Neuronal stem cell (in vitro differentiated cells): ENCODE measurements at places on chromosomes 16 and 17.
A peak's percentile ranks its signal among the peaks of the same experiment; 100 is the strongest.

DNA sequence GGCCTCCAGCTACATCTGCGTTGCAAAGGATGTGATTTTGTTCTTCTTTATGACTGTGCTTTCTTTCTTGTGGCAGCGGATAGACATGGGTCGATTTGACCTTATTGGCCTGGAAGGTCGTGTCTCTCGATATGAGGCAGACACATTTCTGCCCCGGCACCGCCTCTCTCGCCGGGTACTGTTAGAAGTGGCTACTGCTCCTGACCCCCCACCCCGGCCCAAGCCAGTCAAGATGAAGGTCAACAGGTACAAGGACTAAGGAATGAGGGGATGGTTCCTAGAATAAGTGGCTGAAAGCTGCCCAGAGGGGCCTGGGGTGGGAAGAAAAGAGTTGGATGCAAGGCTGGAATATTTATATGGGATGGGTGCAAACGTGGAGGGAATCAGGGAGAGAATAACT lies 21.1 kb downstream of the SRCAP start:
- H3K27ac ChIP-seq = no peak overlapping the region
- no peak overlapping the region for H3K4me3 ChIP-seq
- DNase-seq = no peak
- H3K4me1 ChIP-seq = no peaks in the 10 kb centered on the region

DNA sequence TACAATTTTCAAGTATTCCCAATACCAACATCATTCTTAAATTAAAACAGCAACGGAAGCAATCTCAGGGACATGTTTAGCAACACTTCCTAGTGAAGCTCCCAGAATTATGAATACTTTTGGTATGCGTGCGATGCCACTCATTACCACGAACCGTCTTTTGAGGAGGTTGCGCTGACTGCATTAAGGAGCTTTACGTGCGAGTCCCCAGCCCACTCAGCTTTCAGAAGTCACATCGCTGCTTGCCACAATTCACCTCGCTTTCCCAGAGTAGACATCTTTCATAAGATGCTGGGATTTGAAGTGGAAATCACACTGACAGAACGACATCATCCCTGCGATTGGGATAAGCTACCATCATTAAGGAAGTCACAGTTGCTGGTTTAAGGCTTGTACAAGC lies 441.6 kb upstream of the HSBP1 start:
- no peaks in the 10 kb centered on the region for H3K27me3 ChIP-seq
- no peak for DNase-seq
- no peaks in the 10 kb centered on the region for H3K4me1 ChIP-seq
- H3K36me3 ChIP-seq = no peaks in the 10 kb centered on the region

DNA sequence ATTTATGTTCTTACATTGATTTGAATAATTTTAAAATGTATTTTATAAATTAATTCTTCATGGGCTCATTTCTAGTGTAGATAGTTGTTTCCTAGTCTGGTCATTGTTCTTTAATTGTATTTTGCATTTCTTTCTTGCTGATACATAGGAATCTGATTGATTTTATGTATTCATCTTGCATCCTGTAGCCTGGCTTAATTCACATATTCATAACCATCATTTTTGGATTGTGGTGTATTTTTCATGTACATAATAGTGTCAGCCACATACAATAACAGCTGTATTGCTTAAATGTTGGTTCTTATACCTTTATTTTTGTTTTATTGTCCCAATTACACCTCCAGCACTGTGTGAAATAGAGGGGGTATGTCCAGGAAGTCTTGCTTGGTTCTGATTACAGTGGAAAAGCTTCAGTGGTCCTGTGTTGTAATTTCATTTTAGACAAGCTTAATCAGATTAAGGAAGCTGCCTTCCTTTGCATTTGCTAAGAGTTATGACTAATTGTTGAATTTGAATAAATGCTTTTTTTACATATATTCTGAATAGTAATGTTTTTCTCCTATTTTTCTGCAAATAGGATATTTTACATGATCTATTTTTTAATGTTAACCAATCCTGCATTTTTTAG lies 103.7 kb downstream of the USP22 start:
- no peaks in the 10 kb centered on the region for H3K27me3 ChIP-seq
- no peak for DNase-seq
- H3K4me1 ChIP-seq = peaks cover 2% of the 10 kb centered on the region
- no peak overlapping the region for H3K4me3 ChIP-seq
- peaks cover 9% of the 10 kb centered on the region for H3K36me3 ChIP-seq
- H3K27ac ChIP-seq = no peak overlapping the region

DNA sequence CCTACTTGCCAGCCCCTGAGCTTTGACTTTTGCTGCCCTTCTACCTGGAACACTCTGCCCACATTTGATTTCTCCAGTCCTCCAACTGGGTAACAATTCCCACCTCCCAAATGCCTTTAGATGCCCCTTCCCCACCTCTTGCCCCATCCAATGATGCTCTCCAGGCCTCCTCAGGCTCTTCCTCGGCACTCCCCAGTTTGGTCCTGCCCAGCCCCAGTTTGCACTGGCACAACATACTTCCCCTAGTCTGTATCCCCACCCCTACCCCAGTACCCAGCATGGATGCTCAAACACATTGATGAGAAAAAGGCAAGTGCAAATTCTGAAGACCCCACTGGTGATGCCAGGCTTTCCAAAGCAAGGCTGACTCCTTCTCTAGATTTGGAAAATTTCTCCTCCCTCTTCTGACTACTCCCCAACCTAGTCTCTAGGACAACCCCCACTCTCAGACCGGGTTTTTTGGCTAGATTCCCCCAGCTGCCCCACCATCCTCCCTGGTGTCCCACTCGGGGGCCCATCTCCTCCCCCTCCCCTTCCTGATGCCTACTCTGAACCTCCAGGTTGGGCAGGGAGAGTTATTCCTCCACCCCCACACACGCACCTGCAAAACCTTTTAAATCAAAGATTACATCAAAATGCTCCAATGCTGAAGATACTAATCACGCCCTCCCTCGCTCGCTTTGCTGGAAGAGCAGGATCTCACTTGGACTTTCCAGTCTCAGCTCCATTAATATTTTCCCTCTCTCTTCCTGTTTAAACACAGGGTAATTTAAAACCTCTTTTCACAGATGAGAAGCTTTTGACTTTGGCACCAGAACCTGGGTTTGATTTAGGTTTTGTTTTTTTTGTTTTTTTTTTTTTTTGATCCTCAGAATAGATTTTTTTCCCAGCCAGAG lies 94.9 kb downstream of the TMEM132E start:
- H3K4me1 ChIP-seq = peaks cover 3% of the 10 kb centered on the region
- no peaks in the 10 kb centered on the region for H3K36me3 ChIP-seq
- no peak overlapping the region for H3K27ac ChIP-seq
- H3K4me3 ChIP-seq = no peak overlapping the region

DNA sequence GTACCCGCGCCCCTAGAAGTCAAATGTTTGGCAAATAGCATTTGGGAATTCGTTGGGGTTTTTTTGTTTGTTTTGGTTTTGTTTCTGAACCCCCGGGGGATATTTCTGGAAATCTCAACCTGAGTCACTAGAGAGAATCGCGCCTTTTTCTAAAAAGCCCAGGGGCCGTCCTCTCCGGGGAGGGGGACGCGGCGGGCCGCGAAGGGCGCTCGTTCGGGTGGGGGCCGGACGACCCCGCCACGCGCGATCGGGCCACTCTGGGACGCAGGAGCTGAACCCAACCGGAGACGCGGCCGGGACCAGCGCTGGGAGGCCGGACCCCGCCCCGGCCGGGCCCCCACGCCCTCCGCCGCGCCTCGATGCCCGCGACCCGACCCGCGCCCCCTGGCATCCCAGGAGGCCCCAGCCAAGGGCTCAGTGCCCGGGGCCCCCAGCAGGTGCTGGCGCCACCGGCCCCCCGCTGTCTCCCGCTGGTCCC lies 302 bp downstream of the LITAF start:
- peak overlapping the region; percentile 86 for H3K4me3 ChIP-seq
- H3K4me1 ChIP-seq = peaks cover 13% of the 10 kb centered on the region
- no peaks in the 10 kb centered on the region for H3K36me3 ChIP-seq
- peaks cover 24% of the 10 kb centered on the region for H3K27me3 ChIP-seq
- DNase-seq = no peak

GRCh38 chr17:43349142-43349541 lies 49.7 kb upstream of the ARL4D start:
- no peak overlapping the region for H3K4me3 ChIP-seq
- H3K36me3 ChIP-seq = no peaks in the 10 kb centered on the region
- H3K27me3 ChIP-seq = no peaks in the 10 kb centered on the region
- no peak for DNase-seq

DNA sequence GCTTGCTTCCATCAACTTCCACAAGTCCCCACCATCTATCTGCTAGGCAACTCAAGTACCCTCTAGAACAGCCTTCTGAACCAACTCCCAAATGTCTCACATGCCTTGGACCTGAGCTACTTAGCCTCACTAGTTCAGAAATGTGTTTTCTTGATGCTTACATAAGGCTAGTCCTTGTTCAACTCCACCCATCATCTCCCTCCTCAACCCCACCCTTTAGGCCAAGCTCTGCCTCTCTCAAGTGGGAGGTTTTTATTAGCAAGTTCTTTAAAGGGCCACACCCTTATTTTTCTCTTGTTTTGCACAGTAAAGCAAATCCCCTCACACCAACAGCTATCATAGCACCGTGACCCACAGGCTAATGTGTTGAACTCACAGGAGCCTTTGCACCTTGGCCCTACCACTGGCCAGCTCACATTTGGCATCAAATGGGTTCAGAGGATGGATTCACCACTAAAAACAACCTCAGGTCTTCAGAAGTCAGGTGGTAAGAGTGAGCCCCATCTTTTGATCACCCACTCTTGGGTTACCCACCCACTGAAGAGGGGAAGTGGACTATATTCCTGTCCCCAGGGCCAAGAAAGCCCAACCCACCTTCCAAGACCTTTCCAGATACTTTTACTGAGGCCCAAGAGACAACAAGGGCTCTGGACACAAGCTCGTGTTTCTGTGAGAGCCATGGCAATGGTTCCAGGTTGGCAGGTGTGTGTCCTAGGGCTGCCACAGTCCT lies 12.2 kb downstream of the PIK3R5 start:
- no peaks in the 10 kb centered on the region for H3K36me3 ChIP-seq
- no peak overlapping the region for H3K27ac ChIP-seq
- no peaks in the 10 kb centered on the region for H3K4me1 ChIP-seq
- no peak for DNase-seq
- no peak overlapping the region for H3K4me3 ChIP-seq

DNA sequence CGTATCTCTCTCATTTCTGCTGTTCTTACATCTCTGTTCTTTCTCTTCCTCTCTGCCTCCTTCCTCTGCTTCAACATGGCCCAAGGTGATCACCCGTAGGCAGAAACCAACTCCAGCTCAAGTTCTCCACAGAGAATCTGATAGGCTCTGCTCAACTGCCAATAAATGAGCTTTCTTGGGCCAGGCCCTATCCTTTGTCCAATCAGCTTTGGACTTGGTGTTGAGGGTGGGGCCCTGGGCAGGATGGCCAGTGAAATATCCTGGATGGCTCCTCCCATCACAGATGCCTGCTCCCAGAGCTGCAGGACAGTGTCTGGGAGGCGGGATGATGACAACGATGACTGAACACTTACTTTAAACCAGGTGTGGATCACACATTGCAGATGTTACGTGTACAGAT lies 17.4 kb upstream of the BRD7 start:
- H3K4me1 ChIP-seq = peaks cover 9% of the 10 kb centered on the region
- no peaks in the 10 kb centered on the region for H3K36me3 ChIP-seq
- no peak overlapping the region for H3K4me3 ChIP-seq
- no peaks in the 10 kb centered on the region for H3K27me3 ChIP-seq
- DNase-seq = no peak

DNA sequence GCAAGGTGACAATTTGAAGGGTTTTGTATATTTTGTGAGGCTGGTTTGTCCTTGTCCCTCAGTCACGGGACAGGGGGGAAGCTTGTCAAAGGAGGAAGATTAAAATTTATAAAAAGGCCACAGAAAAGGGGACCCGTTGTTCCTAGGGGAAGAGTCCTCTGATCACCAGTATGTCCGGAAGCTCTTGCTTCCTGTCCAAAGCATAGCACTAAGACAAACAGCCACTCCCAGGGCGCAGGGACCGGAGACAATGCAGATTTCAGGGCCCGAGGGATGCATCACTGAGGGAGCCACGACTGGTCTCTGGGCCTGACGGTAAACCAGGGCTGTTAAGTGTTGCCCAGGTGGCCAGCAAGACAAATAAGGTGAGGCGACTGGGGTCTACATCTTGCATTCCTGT lies 95.2 kb downstream of the MAF start:
- no peaks in the 10 kb centered on the region for H3K27me3 ChIP-seq
- DNase-seq = no peak
- no peak overlapping the region for H3K27ac ChIP-seq
- peaks cover under 1% of the 10 kb centered on the region for H3K4me1 ChIP-seq
- no peaks in the 10 kb centered on the region for H3K36me3 ChIP-seq

DNA sequence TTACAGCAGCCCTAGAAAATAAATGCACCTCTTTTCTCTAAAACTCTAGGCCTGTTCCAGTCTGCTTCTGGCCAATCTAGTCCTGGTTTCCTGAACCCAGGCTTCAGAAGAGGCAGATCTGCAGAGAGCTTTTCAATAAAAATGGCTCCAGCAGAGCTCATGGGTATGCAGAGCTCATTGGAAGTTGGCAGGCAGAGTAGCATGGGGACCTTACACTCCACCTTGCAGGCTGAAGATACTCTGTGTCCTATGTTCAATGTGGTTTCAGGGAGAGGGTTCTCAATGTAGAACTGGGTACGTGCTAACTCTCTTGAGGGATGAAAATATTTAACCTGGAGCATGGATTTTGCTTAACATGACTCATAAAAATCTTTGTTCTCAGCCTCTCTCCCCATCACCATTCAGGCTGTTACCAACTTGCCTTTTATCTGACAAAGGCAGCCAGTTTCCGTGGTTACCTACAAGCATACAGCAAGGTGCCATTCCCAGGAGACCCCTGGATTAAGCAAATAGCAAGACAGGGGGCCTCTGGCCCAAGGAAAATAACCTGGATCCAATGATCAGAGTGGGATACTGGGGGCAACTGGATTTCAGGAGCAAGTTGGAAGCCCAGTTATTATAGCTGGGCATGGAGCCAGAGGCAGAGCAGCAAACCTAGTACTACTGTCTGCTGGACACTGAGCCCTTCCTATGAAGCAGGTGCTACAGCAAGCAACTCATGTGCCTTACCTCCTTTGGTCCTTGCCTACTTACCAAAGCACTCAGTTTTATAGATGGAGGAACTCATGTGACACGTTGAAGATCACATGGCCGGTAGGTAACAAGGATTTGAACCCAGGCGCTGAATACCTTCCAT lies 98.2 kb upstream of the DHX40 start:
- H3K4me3 ChIP-seq = peak overlapping the region; percentile 46
- no peak overlapping the region for H3K27ac ChIP-seq

GRCh38 chr17:34357398-34357797 lies 1.1 kb downstream of the CCL13 start:
- H3K4me1 ChIP-seq = no peaks in the 10 kb centered on the region
- no peaks in the 10 kb centered on the region for H3K27me3 ChIP-seq
- no peak overlapping the region for H3K4me3 ChIP-seq
- no peak for DNase-seq
- no peak overlapping the region for H3K27ac ChIP-seq

DNA sequence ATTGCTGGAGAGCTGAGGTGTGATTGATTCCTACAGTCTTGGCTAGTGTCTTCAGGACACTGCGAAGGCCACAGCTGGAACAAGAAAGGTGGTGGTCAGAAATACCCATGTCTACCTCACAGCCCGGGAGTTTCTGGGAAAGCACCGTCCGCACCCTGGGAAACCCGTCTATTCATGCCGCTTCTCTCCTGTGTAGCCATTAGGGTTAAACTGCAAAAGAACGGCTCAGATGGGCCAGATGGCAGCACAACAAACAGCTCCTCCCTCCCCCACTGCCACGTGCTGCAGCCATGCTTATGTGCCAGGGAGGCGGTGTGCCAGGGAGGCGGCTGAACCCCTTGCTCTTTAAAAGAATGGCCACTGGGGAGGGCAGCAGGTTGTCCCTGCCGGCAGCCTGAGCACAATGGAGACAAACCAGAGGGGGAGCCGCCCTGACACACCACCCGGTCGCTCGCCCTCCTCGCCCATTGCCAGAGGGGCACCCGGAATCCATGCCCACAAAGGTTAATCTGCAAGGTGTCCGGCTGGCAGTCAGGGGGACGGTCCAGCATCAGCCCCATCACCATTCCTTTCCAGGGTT lies 65.2 kb downstream of the CYTH1 start:
- peak overlapping the region; percentile 40 for H3K4me3 ChIP-seq
- no peak overlapping the region for H3K27ac ChIP-seq
- DNase-seq = no peak
